ENCODE measurements at places on chromosomes 3 and 15.
A peak's percentile ranks its signal among the peaks of the same experiment; 100 is the strongest.

- H3K36me3 ChIP-seq: no peaks in the 10 kb centered on the region
- H3K4me1 ChIP-seq: no peaks in the 10 kb centered on the region
- H3K4me3 ChIP-seq: no peak overlapping the region
- DNase-seq: no peak
- H3K27ac ChIP-seq: no peak overlapping the region
Measured at GRCh38 chr15:28086175-28086703, 12.9 kb downstream of the OCA2 start.

- no peaks in the 10 kb centered on the region for H3K4me1 ChIP-seq
- H3K4me3 ChIP-seq: no peak overlapping the region
- no peak for DNase-seq
Measured at GRCh38 chr15:77096138-77096537, 25.2 kb upstream of the TSPAN3 start.

DNA sequence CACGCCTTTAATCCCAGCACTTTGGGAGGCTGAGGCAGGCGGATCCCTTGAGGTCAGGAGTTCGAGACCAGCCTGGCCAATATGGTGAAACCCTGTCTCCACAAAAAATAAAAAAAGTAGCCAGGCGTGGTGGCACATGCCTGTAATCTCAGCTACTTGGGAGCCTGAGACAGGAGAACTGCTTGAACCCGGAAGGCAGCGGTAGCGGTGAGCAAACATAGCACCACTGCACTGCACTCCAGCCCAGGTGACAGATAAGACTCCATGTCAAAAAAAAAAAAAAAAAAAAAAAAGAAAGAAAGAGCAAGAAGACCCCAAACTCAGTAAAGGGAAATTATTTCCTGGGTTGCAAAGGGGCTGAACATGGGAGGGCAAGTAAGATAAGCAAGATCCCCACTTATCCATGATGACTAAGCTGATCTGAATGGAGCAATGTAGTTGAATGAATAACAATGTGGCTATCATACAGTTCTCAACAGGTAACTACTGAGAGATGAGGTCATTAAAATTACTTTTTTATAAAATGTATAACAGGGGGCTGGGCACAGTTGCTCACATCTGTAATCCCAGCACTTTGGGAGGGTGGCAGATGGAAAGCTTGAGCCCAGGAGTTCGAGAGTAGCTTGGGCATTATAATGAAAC lies 46.0 kb downstream of the RBM15B start:
- H3K4me1 ChIP-seq: no peaks in the 10 kb centered on the region
- peaks cover 84% of the 10 kb centered on the region for H3K36me3 ChIP-seq
- H3K4me3 ChIP-seq: no peak overlapping the region
- DNase-seq: no peak
- no peaks in the 10 kb centered on the region for H3K27me3 ChIP-seq

GRCh38 chr3:141331377-141332318 lies 36.7 kb upstream of the ZBTB38 start:
- no peaks in the 10 kb centered on the region for H3K27me3 ChIP-seq
- H3K4me1 ChIP-seq: peaks cover 54% of the 10 kb centered on the region
- H3K27ac ChIP-seq: no peak overlapping the region
- H3K4me3 ChIP-seq: no peak overlapping the region
- H3K36me3 ChIP-seq: no peaks in the 10 kb centered on the region

DNA sequence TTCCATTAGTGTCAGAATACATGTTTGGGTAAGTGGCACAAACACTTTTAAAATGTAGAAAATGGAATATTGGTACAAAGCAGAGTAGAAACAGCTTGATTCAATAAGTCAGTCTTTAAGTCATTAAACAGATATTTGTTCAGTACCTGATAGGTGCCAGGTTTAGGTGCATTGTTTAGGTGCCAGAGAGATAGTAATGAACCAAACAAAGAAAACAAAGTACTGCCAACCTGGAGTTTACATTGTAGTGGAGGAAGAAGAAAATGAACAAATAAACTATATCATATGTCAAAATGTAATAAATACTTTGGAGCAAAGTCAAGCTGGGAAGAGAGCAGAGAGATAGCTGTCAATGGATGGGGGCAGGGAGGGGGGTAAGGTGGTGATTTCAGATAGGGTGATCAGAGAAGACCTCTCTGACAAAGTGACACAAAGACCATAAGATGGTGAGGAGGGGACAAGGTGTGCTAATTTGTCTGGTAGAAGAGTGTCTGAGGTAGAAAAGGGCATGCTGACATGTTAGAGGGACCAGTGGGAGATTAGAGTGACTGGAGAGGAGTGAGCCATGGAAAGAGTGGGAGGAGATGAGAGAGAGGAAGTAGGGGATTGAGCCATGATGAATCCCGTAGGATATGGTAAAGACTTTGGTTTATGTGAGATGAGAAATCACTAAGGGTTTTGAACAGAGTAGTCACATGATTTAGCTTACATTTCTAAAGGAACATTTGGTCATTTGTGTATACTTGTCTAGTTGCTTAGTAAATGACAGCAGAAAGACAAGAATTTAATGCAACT lies 128.2 kb downstream of the UBE2E2 start:
- H3K27ac ChIP-seq: no peak overlapping the region
- H3K27me3 ChIP-seq: no peaks in the 10 kb centered on the region
- no peak for DNase-seq
- H3K4me3 ChIP-seq: no peak overlapping the region
- H3K4me1 ChIP-seq: peaks cover 4% of the 10 kb centered on the region

- H3K36me3 ChIP-seq: no peaks in the 10 kb centered on the region
- no peaks in the 10 kb centered on the region for H3K27me3 ChIP-seq
- H3K27ac ChIP-seq: no peak overlapping the region
Measured at GRCh38 chr3:124839896-124840295, 47.3 kb downstream of the ITGB5 start.

- peaks cover 2% of the 10 kb centered on the region for H3K4me1 ChIP-seq
- no peaks in the 10 kb centered on the region for H3K27me3 ChIP-seq
- no peaks in the 10 kb centered on the region for H3K36me3 ChIP-seq
- no peak overlapping the region for H3K27ac ChIP-seq
- no peak for DNase-seq
Measured at GRCh38 chr3:154953538-154953937, 126.6 kb upstream of the MME start.

GRCh38 chr3:157405457-157405856 lies 31.2 kb upstream of the PTX3 start:
- H3K4me3 ChIP-seq: no peak overlapping the region
- H3K36me3 ChIP-seq: no peaks in the 10 kb centered on the region
- H3K27ac ChIP-seq: no peak overlapping the region
- peaks cover 2% of the 10 kb centered on the region for H3K4me1 ChIP-seq

- no peak overlapping the region for H3K27ac ChIP-seq
- no peaks in the 10 kb centered on the region for H3K36me3 ChIP-seq
- H3K4me3 ChIP-seq: no peak overlapping the region
- H3K4me1 ChIP-seq: peaks cover 3% of the 10 kb centered on the region
- H3K27me3 ChIP-seq: no peaks in the 10 kb centered on the region
- DNase-seq: no peak
Measured at GRCh38 chr3:79954756-79955155, 187.0 kb upstream of the ROBO1 start.

- no peak overlapping the region for H3K4me3 ChIP-seq
- H3K4me1 ChIP-seq: no peaks in the 10 kb centered on the region
- no peak overlapping the region for H3K27ac ChIP-seq
Measured at GRCh38 chr3:120816728-120817127, 74.2 kb downstream of the GTF2E1 start.

DNA sequence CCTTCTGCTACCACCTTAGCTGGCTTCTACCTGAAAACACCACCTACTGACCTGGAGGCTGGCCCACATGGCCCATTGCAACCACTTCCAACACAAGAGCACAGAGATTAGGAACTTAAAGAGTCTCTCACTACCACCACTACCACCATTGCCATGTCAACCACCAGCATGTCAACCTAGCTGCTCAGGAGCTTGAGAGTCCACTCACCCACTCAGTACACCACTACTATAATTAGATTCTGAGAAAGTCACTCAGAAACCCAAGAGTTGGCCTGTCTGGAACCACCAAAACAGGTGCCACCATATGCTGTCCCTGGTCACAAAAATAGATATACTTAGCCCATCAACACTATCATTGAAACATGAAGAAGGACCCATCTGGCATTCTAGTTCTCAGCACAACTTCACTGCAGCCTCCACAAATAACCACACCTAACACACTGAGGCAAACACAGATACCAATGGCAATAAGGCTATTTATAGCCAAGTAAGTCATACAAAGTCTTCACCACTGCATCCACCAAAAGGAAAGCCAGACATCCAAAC lies 806.7 kb upstream of the EPHA6 start:
- no peak overlapping the region for H3K27ac ChIP-seq
- H3K27me3 ChIP-seq: no peaks in the 10 kb centered on the region
- no peak for DNase-seq
- H3K4me1 ChIP-seq: no peaks in the 10 kb centered on the region
- H3K4me3 ChIP-seq: no peak overlapping the region

GRCh38 chr15:40217166-40217824 lies 21.6 kb upstream of the PAK6 start:
- H3K27me3 ChIP-seq: no peaks in the 10 kb centered on the region
- H3K4me1 ChIP-seq: no peaks in the 10 kb centered on the region
- H3K36me3 ChIP-seq: peaks cover 14% of the 10 kb centered on the region
- H3K27ac ChIP-seq: no peak overlapping the region
- no peak overlapping the region for H3K4me3 ChIP-seq

DNA sequence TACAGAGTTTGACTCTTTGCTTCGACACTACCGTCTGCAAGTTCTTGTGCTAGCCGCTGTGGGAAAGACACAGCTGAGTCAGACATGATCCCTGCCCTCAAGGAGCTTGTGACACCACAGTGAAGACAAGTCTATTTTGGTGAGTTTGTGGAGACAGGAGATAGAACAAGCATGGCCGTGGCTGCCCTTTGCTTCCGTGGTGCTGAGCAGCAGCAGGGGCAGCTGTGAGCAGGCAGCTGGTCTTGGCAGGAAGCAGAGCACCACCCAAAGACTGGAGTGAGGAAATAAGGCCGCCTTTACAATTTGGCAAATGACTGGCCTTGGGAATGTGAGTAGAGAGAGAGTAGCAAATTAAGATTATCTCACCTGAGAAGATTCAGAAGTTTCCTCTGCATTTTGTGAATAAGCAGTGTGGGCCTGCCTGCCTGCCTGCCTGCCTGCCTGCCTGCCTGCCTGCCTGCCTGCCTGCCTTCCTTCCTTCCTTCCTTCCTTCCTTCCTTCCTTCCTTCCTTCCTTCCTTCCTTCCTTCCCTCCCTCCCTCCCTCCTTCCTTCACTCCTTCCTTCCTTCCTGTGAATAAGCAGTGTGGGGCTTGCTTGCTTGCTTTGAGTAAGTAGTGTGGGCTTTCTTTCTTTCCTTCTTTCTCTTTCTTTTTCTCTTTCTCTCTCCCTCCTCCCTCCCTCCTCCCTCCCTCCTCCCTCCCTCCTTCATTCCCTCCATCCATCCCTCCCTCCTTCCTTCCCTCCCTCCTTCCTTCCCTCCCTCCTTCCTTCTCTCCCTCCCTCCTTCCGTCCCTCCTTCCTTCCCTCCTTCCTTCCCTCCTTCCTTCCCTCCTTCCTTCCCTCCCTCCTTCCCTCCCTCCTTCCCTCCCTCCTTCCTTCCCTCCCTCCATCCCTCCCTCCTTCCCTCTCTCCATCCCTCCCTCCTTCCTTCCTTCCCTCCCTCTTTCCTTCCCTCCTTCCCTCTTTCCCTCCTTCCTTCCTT lies 1.6 kb upstream of the GCNT3 start:
- no peak for DNase-seq
- H3K27ac ChIP-seq: no peak overlapping the region
- no peaks in the 10 kb centered on the region for H3K27me3 ChIP-seq
- H3K36me3 ChIP-seq: no peaks in the 10 kb centered on the region

GRCh38 chr3:24086617-24087404 lies 141.7 kb downstream of the NR1D2 start:
- no peaks in the 10 kb centered on the region for H3K27me3 ChIP-seq
- H3K27ac ChIP-seq: peak overlapping the region; percentile 42
- H3K4me1 ChIP-seq: no peaks in the 10 kb centered on the region

DNA sequence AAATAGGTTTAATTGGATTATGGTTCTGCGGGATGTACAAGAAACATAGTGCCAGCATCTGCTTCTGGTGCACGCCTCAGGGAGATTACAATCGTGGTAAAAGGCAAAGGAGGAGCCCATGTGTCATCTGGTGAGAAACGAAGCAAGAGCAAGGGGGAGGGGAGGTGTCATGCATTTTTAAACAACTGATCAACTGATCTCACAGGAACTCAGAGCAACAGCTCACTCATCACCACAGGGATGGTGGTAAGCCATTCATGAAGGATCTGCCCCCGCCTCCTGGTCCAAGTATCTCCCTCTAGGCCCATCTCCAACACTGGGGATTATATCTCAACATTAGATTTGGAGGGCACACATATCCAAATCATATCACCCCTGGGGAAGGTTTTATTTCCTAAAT lies 42.1 kb upstream of the FGF7 start:
- peak; percentile 4 for DNase-seq
- no peak overlapping the region for H3K27ac ChIP-seq
- no peaks in the 10 kb centered on the region for H3K27me3 ChIP-seq
- H3K4me1 ChIP-seq: no peaks in the 10 kb centered on the region
- no peak overlapping the region for H3K4me3 ChIP-seq
- no peaks in the 10 kb centered on the region for H3K36me3 ChIP-seq

DNA sequence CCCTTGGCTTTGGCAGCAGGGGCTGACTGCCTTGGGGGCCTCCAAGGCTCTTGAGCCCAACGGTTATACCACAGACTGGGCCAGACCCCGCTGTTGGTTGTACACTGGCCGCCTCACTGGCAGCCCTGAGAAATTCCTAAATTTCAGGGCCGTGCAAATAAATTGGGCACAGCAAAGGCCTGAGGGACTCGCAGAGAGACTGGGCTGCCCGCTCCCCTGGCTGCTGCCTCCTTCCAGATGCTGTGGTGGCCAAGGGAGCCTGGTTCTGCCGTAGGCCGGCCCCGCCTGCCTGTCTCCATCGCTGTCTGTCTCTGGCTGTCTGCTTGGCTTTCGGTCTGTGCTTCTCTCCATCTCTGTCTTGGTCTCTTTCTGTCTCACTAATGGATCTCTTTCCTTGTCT lies 9.0 kb downstream of the FBLN2 start:
- H3K27me3 ChIP-seq: no peaks in the 10 kb centered on the region
- H3K4me3 ChIP-seq: no peak overlapping the region
- H3K27ac ChIP-seq: no peak overlapping the region
- H3K4me1 ChIP-seq: peaks cover 31% of the 10 kb centered on the region

- H3K27me3 ChIP-seq: no peaks in the 10 kb centered on the region
- H3K27ac ChIP-seq: no peak overlapping the region
- peaks cover 6% of the 10 kb centered on the region for H3K4me1 ChIP-seq
- H3K4me3 ChIP-seq: no peak overlapping the region
- no peaks in the 10 kb centered on the region for H3K36me3 ChIP-seq
Measured at GRCh38 chr3:59998058-59998457, 948.2 kb upstream of the CFAP20DC start.

DNA sequence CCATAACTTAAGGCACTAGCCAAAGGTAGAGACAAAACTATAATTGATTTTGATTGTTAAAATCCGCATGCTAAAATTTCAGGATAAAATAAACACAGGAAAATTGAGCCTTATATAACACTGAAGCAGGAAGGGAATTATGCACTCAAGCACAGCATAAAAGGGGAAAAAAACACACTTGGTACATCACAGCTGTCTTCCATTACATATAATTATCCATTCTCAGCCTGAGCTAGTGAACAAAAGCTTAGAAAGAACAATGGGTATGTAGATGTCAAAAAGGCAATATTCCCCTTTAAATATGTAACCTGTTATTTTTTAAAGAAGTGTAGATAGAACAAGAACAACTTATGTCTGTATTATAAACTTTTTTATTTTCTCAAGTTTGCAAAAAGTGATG lies 899.2 kb downstream of the ROBO1 start:
- peaks cover 7% of the 10 kb centered on the region for H3K4me1 ChIP-seq
- H3K4me3 ChIP-seq: no peak overlapping the region

GRCh38 chr3:48555231-48555948 lies 1.2 kb downstream of the PFKFB4 start:
- H3K36me3 ChIP-seq: peaks cover 3% of the 10 kb centered on the region
- H3K27ac ChIP-seq: no peak overlapping the region
- no peak for DNase-seq
- H3K4me1 ChIP-seq: peaks cover 20% of the 10 kb centered on the region
- no peaks in the 10 kb centered on the region for H3K27me3 ChIP-seq
- H3K4me3 ChIP-seq: peak overlapping the region; percentile 70

Data from neuronal stem cell (in vitro differentiated cells).